Dermis microvascular lymphatic vessel endothelial cell (primary cell): ENCODE measurements at places on chromosomes 12 and 14. TPM values are rescaled to one million over a fixed set of nuclear protein-coding genes. Genes with fewer than 3 reads are reported as not detected.

Gene SLC5A8
- total RNA-seq: under 0.01 and 0.13 TPM in 2 replicates

Gene GALNT4
- 13.3 and 15.0 TPM in 2 replicates for total RNA-seq

DNA sequence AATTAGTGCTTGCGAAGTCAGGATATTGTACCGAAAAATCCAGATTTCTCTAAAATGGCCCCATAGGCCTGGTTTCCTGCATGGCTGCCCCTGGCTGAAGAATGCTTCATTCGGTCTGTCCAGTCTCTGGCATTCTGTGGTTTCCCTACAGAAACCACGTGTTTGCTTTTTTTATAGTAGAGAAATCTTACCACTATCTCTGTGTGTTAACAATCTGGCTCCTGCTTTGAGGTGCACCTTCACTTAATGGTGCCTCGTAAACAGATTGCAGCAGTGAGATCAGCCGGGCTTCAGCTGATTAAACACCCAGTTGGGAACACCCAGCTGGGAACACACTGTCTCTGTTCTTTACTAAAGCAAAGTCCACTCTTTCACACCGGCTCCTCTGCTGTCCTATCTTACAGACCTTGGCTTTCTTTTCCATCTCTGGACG is 6.7 kb upstream of the DNAAF2 start:
- DNase-seq: no peak

Gene OR9K2
- not detected in 2 replicates for total RNA-seq

DNA sequence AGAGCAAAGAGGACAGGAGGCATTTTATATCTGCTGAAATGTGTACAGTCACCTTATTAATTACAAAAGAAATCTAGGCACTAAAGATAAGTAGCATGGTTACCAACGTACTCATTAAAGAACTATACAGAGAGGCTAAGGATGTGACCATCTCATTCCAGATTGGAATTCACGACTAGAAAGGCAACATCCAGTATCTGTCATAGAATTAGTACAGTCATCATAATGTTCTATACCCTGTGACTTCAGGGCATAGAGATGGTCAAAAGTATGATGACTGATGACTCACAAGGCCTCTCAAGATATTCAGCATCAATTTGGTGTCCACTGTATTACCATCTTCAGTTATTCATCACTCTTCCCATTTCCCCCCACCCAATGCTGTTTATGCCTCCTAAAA is 144.0 kb upstream of the PLEKHG7 start:
- DNase-seq: no peak

DNA sequence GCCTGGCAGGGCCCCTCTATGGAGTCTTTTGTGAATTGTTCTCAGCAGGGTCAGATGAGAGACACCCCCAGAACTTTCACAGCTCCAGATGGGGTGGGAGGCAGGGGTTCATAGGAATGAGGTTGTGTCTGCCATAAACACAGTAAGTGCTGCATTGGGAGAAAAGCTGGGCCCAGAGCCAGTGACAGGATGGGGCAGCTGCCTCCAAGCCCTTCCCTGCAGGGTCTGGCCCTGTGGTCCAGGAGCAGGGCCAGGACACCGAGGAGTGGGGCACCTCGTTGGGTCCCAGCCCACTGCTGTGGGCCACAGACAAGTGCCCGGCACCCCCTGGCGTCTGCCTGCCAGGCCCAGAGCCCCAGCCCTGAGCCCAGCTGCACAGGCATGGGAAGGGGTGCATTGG is 13.3 kb downstream of the INF2 start:
- DNase-seq: no peak

Gene POTEM
- total RNA-seq: not detected in 2 replicates

Gene GNPNAT1
- total RNA-seq: 24.1 and 29.0 TPM in 2 replicates

Gene RGS6
- total RNA-seq: not detected in 2 replicates

- DNase-seq: no peak
These were observed 34.1 kb downstream of the TMEM233 start for GRCh38 chr12:119627686-119628085.

GRCh38 chr12:65126482-65126881 is 5.4 kb upstream of the WIF1 start:
- no peak for DNase-seq

DNA sequence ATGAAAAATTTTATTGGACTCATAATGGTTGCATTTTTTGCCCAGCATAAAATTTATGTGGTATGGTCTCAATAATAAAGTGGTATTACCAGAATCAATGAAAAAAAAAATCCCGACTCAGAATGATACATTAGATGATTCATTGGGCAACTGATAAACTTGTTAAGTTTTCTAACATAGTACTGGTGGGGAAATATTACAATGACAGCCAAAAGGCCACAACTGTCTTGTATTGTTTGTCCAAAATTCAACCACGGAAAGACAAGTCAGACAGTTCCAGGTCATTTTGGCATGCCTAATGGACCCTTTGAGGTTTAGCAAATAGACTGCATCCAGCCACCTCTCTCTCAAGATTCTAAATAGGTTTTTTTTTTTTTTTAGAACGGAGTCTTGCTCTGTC is 70.5 kb upstream of the TRIM9 start:
- no peak for DNase-seq

Gene PRH2
- not detected in 2 replicates for total RNA-seq

Gene RPGRIP1
- 0.39 and 0.76 TPM in 2 replicates for total RNA-seq

DNA sequence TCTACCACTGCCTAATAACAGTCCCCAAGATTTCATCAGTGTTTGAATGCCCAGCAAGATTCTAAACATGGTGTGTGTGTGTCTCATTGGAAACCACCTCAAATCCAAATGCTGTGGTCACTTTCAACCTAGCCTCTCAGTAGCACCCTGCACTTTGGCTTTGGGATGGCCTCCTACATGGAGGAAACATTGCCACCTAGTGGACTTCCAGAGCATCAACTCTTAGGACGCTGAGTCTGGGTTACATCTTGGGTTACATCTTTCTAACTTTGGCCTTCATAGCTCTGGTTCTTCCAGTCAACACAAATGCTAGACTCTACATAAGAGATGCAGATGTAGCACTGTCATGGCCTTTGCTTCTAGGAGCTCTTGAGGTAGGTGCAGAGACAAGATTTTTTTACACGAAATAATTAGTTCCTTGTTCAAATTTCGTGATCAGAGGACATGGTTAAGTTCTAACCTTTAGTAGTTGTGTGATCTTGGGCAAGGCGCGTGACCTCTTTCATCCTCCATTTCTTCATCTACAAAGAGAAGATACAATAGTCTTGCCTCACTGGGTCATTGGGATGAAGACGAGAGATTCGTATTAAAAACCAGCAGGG is 113.5 kb upstream of the VASH1 start:
- peak; percentile 64 for DNase-seq

GRCh38 chr12:16564675-16565074 is 41.3 kb downstream of the LMO3 start:
- DNase-seq: no peak

- DNase-seq: no peak
These were observed 43.6 kb downstream of the AMN start for GRCh38 chr14:102965971-102966655.

GRCh38 chr14:62084020-62084419 is 321.8 kb downstream of the SNAPC1 start:
- no peak for DNase-seq

DNA sequence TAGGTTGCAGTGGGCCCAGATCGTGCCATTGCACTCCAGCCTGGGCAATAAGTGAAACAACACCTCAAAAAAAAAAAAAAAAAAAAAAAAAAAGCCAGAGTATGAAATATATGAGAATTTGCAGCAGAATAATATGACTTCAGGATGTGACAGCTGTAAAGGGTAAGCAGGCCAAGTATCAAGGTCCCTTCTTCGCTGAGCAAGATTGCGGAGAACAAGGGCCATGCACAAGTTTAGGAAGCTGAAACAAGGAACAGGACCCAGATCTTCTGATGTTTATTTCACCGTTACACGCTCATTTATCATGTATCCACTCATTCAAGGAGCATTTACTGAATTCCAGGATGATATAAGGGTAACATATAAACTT is 659 bp upstream of the FOXJ2 start:
- DNase-seq: no peak

DNA sequence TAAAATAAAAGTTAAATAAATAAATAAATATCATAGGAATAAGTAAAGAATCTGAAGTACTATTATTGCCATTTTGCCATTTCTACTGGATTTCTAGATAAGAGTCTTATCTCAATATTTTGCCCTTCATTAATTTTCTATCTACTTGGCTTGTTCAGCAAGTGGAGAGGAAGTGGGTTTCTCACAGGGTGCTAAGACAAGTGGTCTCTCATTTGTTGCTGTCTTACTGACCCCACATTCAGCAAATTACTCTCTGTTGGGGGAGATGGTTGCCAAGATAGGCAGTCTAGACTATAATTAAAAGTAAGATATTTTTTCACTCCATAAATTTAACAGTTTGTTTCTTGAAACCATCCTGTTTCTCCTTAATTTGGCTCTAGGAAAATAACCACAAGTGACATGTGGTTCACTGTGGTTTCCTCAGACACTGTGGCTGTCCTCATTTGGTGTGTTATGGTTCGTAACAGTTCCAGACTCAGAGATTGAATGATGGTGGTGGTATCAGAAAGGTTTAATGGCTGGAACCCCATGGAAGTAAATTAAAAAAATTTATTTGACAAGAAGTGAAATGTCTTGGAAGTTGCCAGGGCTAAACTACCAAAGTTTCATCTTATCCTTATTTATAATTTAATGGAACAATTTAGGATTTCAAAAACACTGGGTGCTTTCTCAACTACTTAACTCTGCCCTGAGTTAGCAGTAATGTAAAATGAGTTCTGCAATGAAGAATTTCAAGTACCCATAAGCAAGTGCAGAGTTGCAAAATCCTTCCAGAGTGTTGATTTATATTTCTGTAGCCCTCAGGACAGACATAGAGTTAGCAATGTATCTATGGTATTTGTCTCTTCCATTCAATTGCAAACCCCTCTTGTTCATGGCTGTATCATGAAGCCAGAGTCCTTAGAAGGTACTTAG is 214.8 kb downstream of the MSRB3 start:
- DNase-seq: no peak

DNA sequence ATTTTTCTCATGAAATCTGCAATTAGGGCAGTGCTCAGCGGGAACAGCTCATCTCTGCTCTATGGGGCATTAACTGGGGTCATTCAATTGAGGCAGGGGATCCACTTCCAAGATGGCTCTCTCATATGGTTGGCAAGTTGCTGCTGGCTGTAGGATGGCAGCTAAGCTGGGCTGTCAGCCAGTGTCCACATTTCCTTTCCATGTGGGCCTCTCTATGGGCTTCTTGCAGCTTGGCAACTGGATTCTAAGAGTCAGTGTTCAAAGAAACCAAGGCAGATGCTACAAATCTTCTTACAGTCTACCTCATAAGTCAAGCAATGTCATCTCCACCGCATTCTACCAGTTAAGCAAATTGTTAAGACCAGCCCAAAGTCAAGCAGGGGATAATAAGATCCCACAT is 50.3 kb upstream of the TMCC3 start:
- DNase-seq: no peak

- DNase-seq: no peak
These were observed 23.4 kb downstream of the ALDH1L2 start for GRCh38 chr12:105060715-105061378.

- DNase-seq: no peak
These were observed 44.0 kb downstream of the TFCP2 start for GRCh38 chr12:51128919-51129318.

GRCh38 chr12:17326649-17327048 is 720.7 kb upstream of the LMO3 start:
- DNase-seq: no peak

Gene CCDC175
- total RNA-seq: not detected in 2 replicates

Gene CMTM5
- not detected in 2 replicates for total RNA-seq

GRCh38 chr12:131105736-131106348 is 152.1 kb downstream of the ADGRD1 start:
- DNase-seq: no peak

Gene MYH6
- total RNA-seq: not detected in 2 replicates

- DNase-seq: no peak
These were observed 51.8 kb downstream of the CHGA start for GRCh38 chr14:92974541-92975345.

- DNase-seq: no peak
These were observed 16.4 kb upstream of the CNIH1 start for GRCh38 chr14:54457609-54457996.
